ENCODE measurements at places on chromosomes 2 and 18.
A peak's percentile ranks its signal among the peaks of the same experiment; 100 is the strongest.

- DNase-seq = no peak
Measured at GRCh38 chr18:41461114-41461513, 493.9 kb upstream of the PIK3C3 start.

DNA sequence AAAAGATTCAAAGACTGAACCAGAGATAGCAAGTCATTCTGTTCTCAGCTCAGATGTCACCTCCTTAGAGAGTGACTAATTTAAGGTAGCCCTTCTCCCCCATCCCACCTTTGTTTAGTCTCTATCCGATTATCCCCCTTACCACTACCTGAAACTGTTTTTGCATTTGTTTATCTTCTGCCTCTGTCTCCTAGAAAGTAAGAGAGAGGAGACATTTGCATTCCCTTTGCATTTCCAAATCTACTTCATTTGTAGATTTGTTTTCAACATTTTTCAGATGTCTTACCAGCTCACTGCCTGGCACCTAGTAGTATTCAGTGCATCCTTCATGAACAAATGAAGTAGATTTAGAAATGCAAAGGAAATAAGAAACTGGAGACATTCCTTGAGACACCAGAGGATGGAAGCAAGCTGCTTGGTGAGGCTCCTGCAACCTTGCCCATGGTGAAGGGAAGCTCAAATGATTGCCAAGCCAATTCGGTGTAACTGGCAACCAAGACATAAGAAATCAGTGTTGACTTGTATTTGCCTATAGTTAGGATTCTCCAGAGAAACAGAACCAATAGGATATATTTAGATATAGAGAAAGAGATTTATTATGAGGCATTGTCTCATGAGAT is 385.7 kb downstream of the STK39 start:
- peak; percentile 43 for DNase-seq

GRCh38 chr2:200408428-200409316 is 101.2 kb downstream of the KCTD18 start:
- DNase-seq = peak; percentile 21

- no peak for DNase-seq
Measured at GRCh38 chr2:86592547-86593230, 29.4 kb upstream of the CHMP3 start.

DNA sequence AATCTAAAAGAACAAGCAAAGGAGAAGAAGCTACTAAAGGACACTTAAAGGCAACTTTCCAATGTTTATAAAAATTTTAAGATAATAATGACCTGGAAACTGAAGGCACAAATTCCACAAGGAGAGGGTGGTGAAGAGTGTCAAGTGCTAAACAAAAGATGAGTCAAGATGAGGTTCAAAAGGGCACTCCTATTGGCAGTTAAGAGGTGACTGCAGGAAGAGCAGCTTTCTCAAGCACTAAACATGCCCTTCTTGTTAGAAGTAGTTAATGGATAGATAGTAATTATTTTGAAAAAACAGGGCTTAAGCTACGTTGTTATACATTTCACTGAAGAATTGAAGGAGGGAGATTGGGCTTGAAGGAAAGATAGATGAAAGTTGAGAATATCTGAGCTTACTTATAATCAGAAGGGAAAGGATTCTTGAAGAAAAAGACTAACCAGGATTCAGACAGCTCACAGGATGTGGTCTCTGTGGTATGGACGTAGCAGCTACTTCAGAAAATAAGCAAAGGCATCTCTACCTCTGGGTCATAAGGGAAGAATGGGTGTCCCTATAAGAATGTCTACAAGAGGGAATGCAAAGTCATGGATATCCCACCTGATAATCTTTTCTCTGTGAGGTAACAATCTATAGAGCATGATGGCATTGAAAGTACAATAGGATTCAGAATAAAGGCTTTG is 454.7 kb upstream of the SLC39A10 start:
- DNase-seq = peak; percentile 13

DNA sequence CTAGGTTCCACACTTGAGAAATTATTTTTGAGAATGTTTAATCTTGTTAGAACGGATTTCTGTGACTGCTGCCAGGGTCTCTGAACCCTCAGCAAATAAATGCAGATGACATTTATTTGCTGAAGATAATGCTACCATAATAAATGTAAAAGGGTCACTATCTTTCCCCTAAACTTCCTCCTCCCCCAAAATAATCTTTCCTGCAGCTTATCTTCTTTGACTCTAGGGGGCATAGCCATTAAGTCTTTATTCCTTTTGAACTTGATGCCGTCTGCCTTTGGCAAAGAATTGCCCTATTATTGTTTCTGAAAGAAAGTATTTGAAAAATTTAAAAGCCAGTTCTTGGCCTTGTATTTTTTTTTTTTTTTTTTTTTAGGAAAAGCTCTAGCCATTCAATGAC is 63.6 kb upstream of the ACSL3 start:
- DNase-seq = peak; percentile 12

- no peak for DNase-seq
Measured at GRCh38 chr2:30404319-30405259, 42.5 kb upstream of the LCLAT1 start.

DNA sequence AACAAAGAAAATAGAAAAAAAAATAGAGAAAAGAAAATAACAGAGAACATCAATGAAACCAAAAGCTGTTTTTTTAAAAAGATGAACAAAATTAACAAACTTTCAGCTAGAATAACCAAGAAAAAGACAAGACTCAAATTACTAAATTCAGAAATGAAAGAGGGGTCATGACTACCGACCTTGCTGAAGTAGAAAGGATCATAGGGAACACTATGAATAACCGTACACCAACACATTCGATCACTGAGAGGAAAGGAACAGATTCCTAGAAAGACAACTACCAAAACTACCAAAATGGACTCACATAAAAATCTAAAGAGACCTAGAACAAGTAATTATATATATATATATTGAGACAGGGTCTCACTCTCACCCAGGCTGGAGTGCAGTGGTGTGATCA is 37.4 kb upstream of the DTNB start:
- no peak for DNase-seq

GRCh38 chr18:26649193-26649543 is 100.8 kb upstream of the KCTD1 start:
- DNase-seq = no peak

DNA sequence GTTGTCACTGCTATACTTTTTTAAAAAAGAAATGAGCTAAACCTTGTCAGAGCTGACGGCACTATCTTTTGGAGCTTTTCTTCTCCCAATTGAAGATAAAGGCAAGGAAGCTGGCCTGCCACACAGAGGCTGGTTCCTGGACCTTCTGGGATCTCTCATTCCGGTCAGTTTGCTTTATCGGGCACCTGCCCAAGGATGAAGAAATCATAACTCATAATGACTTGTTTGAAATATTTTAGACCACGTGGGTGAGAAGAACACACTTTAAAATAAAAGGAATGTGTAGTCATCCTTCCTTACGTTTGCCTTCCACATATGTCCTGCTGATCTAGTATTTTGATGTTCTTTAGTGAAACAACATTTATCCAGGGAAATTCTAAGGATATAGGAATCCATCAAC is 535.7 kb downstream of the DCC start:
- no peak for DNase-seq

DNA sequence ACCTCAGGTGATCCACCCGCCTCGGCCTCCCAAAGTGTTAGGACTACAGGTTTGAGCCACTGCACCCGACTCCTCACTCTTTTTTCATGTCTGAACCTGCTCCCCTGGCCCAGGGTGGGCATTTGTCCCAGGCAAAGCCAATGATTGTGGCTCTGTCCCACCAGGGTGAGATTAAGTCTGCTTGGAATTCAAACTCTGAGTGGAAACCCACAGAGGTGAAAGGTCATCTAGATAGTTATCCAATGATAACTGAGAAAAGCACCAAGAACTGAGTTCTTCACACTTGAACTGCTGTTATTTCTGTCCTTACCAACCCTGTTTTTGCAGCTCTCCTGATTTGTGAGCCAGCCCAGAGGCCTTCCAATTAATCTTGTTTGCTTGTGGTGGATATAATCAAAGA is 62.4 kb upstream of the ACVR1 start:
- no peak for DNase-seq

DNA sequence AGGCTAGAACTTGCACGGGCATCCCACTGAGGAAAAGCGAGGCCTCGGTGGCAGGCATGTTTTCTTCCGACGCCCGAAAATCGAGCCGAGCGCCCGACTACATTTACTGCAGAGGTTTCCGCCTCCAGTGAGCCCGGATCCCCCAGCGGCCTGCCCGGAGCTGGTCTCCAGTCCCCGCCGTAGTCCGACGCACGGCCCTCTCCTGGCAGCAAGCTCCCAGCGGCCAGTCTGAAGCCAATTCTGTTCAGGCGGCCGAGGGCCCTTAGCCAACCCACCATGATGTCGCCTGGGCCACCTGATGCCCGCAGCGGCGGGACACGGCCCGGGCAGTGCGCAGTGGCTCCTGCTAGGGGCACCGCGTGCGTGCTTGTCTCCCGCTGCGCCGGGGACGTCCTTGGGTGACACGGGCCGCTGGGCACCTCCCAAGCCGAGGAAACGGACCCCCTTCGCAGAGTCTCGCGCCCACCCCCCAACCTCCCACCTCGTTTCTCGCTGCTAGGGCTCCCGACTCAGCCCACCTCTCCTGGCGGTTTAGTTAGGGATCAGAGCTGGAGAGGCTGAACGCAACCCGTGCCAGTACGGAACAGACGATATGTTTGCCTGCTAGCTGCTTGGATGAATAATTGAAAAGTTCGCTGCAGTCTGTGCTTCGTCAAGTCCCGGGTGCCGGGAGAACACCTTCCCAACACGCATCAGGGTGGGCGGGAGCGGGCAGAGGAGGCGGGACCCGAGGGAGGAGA is 5.3 kb downstream of the ONECUT2 start:
- DNase-seq = no peak

DNA sequence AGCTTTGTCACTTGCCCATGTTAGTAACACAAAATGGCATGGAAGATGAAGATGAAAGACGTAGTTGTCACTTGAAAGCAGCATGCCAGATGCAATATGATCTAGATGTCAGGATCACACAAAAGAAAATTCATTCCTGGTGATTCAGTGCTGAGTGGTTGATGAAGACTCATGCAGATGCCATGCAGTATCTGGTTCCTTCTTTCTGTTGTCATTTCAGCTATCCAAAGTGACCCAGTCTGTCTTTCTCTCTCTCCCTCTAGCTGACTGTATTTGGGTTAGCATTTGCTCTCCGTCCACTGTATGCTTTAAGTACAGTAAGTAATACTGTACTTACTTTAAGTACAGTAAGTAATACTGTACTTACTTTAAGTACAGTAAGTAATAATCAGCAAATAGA is 50.4 kb downstream of the TTN start:
- DNase-seq = no peak

- no peak for DNase-seq
Measured at GRCh38 chr2:50564766-50565165, 467.2 kb downstream of the NRXN1 start.

DNA sequence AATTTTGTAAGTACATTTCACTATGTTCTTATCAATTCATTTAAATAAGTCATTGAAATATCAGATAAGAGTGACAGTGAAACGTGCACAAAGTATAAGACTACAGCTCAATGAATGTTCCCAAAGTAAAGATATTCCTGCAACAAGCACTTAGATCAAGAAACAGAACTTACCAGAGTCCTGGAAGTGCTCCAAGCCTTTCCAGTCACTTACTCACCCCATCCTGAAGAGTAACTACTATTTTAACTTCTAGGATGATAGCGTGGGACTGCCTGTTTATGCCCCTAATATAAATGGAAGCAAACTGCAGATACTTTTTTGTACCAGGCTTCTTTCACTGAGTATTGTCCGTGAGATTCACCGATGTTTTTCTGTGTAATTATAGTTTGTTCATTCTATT is 768.9 kb downstream of the SLC4A3 start:
- DNase-seq = no peak

GRCh38 chr18:35117372-35117771 is 76.2 kb downstream of the MAPRE2 start:
- no peak for DNase-seq

DNA sequence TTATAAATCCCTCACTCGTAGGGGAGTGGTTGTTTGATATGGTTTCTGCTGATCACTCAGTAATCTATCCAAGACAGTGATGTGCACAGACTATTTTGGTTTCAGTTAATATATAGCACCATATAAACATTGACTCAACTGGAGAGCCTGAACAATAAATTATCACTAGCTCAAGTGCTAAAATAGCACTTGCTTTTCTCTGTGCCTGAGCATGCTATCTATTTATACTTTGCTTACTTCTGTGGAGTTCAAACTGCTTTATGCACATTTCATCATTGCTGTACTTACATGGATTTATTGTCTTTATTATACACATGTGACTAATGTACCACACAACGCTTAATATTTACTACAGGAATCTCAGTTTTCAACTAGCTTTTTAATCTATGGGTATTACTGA is 133.6 kb downstream of the BCL2 start:
- no peak for DNase-seq

DNA sequence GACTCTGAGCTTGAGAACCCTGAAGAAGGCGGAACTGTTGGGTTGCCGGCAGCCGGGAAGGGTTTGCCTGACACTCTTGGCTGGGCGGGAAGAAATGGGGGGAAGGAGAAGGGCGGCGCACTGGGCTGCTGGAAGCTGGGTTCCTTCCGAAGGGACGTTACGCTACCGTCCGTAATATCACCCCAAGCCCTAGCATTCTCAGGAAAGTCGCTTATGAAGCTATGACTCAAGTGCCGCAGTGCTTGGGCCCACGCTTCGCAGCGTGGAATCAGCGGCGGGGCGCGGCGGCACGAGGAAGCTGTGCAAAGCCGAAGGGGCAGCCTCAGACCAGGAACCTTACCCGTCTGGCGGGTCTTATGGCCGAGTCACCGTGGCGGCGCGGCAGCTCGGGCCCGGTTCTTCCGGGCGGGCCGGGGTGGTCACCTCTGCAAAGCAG is 50.2 kb upstream of the SIGLEC15 start:
- DNase-seq = peak; percentile 69

DNA sequence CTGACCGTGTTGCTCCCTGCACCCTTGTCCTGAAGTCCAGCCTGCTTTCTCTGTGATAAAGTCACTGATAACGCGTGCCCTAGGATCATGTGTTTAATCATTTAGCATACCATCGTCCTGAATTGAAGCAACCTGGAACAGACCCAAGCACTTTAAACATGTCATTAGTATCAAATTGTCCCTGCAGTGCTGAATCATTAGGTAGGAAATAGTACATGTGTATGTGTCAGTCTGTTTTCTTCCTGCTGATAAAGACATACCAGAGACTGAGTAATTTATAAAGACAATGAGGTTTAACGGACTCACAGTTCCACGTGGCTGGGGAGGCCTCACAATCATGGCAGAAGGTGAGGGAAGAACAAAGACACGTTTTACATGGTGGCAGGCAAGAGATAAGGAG is 2.8 kb downstream of the ASB18 start:
- no peak for DNase-seq

All from activated CD4-positive, alpha-beta T cell treated with anti-CD3 and anti-CD28 coated beads, Interleukin-2, Interleukin-6, amounts not matched to agents 100 ng/mL and 50 ng/mL, durations not matched to agents 16 hours and 8 hours (primary cell).